Activated B cell treated with CpG ODN at 0.5 μM for 24 hours (primary cell): ENCODE measurements at places on chromosomes 6 and 20.

DNA sequence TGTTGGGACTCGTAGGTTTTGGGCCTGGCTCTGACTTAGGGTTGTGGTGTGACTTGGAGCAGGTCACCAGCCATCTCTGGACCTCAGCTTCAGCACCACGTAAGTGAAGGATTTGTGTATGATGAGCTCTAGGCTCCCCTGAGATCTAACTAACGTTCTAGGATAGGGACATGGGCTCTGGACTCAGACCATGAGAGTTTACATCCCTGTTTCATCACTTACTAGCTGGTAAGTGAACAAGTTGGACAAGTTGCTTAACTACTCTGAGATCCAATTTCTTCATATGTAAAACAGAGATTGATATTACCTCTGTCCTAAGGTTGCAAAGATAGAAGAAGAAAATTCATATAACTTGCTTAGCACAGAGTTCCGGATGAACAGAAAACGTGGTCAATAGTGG is 20.3 kb upstream of the PNPLA1 start:
- no peak for DNase-seq

DNA sequence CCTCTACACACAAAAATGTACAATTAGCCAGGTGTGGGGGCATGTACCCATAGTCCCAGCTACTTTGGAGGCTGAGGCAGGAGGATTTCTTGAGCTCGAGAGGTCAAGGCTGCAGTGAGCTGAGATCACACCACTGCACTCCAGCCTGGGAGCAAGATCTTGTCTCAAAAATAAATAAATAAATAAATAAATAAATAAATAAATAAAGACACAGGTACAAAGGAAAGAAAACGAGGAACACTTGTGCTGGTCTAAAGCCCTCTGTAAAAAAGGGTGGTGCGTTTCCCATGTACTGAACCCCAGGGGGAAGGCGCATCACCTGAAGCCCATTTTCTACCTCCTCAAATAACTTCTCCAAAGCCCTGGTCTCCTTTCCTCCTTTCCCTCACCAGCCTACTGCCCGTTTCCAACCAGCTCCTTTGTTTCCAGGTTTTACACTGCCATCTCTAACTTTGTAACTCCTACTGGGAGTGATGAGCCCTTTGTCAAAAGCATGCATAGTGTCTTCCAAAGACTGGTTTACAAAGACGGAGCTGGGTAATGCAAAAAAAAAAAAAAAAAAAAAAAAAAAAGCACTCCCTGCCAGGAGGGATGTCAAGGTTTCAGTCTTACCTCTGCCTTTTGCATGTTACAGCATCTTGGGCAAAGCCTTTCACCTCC is 81.5 kb upstream of the SOX4 start:
- DNase-seq: no peak

- no peak for DNase-seq
Observed at GRCh38 chr6:47709160-47709559, 10.8 kb downstream of the ADGRF4 start.

- no peak for DNase-seq
Observed at GRCh38 chr6:77492530-77492929, 29.2 kb upstream of the HTR1B start.

DNA sequence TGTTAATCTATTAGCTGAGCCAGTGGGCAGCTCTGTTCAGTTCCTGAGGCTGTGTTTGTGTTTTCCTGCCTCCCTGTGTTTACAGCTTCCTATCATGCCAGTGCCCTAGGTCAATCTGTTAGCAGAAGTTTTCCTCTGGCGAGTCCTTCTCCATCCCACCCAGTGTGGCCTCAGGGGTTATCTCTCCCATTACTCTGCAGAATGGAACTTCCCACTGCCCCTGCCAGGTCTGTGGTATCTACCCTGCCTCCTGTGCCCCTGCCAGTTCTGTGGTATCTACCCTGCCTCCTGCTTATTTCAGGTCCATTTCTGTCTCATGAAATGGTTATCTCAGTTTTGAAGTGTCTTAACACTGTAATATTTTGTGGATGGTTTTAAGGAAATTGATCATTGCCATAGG is 63.1 kb downstream of the SLX4IP start:
- DNase-seq: no peak

DNA sequence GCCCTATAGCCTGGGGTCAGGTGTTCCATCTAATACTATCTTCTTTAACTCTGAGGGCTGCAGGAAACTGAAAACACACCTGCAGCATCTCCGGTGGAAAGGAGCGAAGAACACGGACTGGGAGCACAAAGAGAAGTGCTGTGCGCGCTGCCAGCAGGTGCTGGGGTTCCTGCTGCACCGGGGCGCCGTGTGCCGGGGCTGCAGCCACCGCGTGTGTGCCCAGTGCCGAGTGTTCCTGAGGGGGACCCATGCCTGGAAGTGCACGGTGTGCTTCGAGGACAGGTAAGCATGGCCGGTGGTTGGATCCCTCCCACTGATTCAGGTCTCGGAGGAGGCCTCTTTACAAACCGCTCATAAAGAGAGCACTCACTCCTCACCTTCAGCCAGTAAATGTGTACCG is 15.5 kb downstream of the SYTL3 start:
- DNase-seq: no peak

DNA sequence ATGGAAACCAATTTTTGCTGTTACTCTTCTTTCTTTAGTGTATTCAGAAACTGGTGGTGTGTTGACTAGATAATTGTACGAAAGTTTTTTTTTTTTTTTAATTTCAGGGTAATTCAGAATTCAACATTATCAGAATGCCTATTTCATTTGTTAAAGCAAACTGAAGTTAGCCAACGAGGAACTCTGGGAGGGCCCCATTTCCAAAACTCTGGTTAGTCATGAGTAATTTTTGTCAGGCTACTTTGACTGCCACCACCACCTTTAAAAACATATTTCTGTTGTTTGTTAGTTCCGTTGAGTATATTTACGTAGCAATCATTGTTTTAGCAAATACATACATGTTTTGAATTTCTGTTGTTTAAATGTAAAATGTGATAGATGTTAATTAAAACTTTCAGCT is 763 bp downstream of the ZKSCAN8 start:
- DNase-seq: no peak

- no peak for DNase-seq
Observed at GRCh38 chr6:67265996-67266921, 1368.8 kb upstream of the ADGRB3 start.

DNA sequence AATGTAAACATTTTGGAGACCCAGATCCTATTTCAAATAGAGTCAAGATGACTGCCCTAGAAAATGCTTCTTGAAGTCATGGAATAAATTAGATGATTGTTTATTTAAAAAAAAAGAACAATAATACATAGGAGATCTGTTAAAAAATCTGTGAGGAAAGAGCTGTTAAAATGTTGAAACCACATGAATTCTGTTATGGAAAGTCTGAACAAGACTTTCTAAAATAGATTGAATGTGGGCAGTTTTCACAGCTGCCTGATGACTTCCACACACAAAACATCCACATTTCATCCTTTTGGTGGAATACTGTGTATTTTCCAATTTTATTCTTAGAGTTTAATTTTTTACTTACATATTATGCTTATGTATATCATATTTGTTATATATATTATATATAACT is 186.1 kb downstream of the LAMA2 start:
- no peak for DNase-seq
